Activated T-cell treated with anti-CD3 and anti-CD28 coated beads for 24 hours (primary cell): ENCODE measurements at places on chromosomes 1 and 21.

DNA sequence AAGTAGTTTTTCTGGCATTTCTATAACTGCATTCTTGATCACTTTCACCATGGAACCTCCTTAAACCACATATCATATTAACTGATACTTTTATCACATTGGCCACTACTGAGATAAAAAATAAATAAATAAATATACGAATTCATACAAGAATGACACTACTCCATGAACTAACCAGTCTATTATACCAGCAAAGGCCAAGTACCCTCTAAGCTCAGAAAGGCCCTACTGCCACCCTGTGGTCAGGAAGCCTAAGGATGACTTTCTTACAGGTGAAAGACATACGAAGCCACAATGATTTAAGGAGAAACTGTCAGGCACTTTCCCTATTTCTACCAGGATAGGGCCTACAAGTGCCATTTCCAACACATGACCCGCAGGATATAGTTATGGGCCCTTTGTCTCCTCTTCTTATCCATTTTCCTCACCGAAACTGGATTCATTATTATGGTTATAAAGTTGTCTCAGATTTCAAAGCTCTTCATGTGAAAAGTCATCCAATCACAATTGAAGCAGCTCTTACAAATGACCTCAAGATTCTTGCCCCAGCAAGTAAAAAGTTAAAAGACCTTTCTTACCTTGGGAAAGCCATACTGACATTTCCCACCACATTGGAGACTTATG is 23.9 kb downstream of the DNAJC8 start:
- peak; percentile 39 for DNase-seq

- DNase-seq = no peak
These were observed 24.2 kb downstream of the PCSK9 start for GRCh38 chr1:55063577-55063942.

GRCh38 chr1:243454328-243454997 is 198.6 kb downstream of the SDCCAG8 start:
- DNase-seq = no peak

GRCh38 chr1:209513226-209513625 is 70.3 kb upstream of the CAMK1G start:
- no peak for DNase-seq

GRCh38 chr21:45880097-45881068 is 101.2 kb upstream of the COL6A1 start:
- peak; percentile 65 for DNase-seq

- DNase-seq = no peak
These were observed 105.5 kb downstream of the RERE start for GRCh38 chr1:8711873-8712412.

GRCh38 chr1:147781056-147781471 is 20.7 kb upstream of the GJA5 start:
- no peak for DNase-seq

GRCh38 chr1:243375596-243375995 is 119.8 kb downstream of the SDCCAG8 start:
- no peak for DNase-seq
